ENCODE measurements at places on chromosomes 4 and X.

GRCh38 chrX:44401151-44401550 is 57.7 kb upstream of the EFHC2 start:
- no peak for DNase-seq

DNA sequence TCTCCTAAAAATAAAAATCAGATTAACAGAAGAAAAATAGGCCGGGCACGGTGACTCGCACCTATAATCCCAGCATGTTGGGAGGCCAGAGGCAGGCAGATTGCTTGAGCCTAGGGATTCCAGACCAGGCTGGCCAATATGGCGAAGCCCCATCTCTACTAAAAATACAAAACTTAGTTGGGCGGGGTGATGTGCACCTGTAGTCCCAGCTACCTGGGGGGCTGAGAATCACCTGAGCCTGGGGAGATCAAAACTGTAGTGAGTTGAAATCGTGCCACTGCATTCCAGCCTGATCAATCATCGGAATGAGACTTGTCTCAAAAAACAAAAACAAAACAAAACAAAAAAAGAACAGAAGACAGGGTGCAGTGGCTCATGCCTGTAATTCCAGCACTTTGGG is 32.8 kb upstream of the NOCT start:
- DNase-seq = no peak

DNA sequence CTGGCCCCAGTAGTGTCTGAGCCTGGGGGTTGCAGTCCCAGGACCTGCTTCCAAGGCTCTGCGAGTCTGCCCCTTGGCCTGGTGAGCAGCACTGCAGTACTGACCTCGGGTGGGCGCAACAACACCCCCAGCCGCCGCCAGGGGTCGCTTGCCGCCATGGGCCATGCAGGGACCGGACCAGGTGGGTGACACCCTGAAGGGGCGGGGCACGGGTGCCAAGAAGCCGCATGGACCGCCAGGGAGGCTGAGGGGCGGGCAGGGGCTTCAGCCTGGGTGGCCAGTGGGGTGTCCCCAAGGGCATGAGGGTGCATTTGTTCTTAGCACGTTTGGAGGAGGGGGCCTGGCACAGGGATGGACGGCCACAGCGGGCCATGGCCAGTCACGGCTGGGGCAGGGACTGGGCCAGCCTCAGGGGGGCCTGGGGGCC is 25.0 kb downstream of the TACC3 start:
- peak; percentile 75 for DNase-seq

DNA sequence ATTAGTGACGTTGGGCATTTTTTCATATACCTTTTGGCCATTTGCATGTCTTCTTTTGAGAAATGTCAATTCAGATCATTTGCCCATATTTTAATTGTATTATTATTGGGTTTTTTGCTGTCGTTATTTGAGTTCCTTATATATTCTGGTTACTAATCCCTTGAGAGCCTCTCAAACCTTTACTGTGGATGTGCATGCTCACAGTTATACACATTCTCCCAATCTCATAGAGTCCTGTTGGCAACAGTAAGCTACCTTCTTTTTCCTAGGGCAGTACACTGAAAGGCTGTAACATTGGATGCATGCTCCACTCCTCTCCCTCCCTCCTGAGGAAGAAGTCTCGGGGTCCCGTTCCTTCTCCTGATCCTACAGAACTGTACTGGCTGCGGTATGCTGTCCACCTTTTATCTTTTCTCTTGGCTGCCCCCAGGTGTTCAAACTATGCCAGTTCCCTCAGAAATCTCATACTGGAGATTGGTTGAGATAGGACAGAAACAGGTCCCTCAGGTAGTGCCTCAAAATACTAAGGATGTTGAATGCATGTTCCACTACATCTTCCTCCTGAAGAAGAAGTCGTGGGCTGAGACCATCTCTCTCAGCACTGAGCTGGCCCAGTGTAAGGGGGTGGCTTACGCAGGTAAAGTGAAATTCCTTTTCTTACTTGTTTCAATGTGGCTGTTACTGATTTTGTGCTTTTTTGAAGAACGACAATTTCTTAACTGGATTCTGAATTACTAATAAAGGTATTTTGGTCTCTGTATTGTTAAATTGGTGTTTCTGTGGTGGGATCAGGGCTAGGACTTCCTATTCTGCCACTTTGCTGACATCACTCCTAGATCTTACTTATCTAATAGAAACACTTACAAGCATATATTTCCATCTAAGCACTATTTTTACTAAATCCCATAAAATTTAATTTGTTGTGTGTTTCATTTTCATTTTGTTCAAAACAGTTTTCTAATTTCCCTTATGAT is 145.4 kb upstream of the HUWE1 start:
- peak; percentile 85 for DNase-seq

GRCh38 chr4:118113220-118113619 is 78.9 kb downstream of the NDST3 start:
- peak; percentile 14 for DNase-seq

DNA sequence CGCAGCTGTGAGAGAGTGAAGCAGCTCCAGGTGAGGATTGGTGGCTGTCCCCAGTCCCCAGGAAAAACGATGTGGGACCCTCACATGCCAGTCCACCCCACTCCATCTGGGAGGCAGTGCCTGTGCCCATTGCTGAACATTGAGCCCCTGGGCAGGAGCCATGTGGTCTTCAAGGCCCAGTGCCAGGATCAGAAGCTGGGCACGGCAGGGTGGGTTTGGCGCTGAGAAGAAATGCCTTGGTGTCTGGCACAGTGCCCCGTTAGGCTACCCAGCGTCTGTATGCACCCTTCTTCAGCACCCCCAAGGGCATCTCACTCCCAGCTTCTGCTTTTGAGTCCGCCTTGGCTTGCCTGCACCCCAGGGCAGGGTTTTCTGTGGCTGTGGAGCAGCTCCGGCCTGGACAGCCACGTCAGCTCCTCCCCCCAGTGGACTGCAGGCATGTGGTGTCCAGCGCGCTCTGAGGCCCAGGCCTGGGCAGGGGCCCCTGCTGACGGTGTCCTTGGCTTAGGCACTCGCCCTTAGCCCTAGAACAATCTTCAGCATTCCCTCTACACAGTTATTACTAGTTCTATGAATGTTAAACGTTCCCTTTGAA is 28.6 kb downstream of the RGS12 start:
- no peak for DNase-seq

DNA sequence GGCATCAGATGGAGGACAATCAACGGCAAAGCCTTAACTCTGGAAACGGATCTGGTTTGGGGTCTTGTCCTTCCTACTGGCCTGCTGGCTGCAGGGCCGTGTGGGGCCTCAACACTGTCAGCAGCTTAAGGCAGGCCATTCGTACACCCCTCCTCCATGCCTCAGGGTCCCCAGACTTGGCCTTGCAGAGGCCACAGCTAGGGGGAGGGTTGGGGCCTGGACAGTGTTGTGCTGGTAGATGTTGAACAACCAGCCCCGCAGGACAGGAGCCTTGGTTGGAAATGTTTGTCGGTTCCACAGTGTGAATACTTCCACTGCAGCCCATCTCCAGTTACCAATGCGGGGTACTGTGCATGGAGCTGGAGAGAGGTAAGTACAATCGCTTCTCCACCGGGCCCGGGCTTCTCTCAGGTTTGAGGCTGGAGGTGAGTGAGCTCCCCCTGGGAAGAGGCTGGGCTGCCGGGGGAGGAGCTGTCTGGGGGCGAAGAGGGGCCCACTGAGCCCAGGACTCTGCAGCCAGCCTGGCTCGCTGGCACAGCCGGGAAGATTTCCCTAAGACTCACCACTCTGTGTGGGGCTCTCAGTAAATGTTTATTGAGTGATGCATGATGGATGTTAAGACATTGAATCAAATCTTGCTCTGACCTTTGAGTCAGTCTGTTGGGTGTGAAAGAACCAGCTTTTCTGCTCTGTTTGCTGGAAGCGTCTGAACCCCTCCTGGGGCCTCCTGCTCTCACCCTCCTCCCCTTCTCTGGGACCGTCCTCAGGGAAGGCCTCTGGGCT is 19.7 kb upstream of the GPR78 start:
- DNase-seq = no peak

GRCh38 chr4:105119356-105119755 is 27.3 kb upstream of the TET2 start:
- no peak for DNase-seq

DNA sequence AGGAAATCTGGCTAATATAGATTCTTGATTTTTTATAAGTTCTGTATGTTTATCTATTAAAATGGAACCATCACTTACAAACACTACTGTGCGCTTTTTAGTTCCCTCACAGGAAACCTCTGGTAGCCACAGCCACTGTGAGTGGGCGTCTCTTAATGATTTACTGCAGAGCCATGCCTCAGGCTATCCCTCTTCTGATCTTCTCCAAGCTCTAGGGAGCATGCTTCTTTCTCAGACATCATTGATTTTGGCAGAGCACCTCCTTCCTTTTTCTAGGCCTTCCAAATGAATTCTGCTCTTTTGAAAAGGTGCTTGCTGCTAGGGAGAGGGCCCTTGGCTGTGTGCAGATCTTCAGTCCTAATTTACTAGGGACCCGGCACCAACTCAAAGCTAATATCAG is 61.1 kb upstream of the STS start:
- DNase-seq = peak; percentile 28

DNA sequence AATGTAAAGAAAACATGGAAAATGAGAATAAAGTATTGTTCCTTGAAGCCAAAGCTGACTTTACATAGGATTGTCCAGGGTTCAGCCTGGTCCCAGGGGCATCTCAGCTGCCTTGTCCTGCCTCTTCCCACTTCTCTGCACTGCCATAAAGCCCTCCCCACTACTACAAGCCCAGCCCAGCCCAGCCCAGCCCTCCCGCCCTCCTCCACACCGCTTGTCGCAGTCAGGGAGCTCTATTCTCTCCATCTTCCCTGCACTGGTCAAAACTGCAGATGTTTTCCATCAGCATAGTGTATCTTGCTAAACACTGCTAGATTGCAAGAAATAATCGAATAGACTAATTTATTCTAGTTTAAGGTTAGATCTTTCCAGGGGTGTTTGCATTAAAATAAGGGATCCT is 100.3 kb downstream of the TENM3 start:
- DNase-seq = no peak

GRCh38 chr4:52789774-52790173 is 38.5 kb upstream of the ERVMER34-1 start:
- DNase-seq = no peak

- DNase-seq = no peak
Observed at GRCh38 chrX:35017284-35017683, 74.7 kb downstream of the FAM47B start.

- DNase-seq = no peak
Observed at GRCh38 chr4:149884046-149884445, 68.4 kb upstream of the IQCM start.

GRCh38 chrX:101429934-101430333 is 21.9 kb downstream of the HNRNPH2 start:
- no peak for DNase-seq

- DNase-seq = no peak
Observed at GRCh38 chr4:98374643-98375042, 113.5 kb downstream of the RAP1GDS1 start.

DNA sequence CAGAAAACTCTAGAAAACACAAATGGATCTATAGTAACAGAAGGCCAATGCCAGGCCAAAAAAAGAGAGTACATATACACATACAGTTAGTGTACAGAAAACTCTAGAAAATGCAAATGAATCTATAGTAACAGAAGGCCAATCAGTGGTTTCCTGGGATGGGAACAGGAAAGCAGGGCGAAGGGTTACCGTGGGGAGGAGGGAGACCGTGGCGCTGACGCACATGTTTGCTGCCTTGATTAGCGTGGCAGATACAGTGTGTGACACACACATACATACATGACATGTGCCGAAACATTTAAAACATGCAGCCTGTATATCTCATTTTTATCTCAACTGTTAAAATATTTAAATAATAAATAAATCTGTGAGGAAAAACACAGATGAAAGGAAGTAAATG is 14.7 kb downstream of the GAK start:
- no peak for DNase-seq

DNA sequence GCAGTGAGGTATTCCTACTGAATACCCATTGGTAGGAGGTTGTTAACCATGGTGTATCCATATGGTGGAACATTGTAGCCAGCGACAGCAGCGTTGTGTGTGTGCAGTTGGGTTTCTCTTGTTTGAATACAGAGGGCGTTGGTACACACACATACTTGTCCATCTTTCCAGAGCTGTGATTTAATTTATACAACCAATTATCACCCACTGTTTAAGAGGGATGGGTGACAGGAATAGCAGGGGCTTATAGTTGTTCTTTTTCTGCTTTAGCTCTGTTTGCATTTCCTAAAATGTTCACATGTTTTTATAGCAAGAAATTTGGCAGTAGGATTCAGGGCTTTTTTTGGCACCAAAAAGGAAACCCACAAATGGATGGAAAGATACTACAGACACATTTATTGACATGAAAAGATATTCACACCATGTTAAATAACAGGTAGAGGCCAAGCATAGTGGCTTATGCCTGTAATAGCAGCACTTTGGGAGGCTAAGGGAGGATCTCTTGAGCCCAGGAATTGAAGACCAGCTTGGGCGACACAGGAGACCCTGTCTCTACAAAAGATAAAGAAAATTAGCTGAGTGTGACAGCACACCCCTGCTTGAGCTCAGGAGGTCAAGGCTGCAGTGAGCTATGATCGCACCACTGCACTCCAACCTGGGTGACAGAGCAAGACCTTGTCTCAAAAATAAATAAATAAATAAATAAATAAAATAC is 60.6 kb downstream of the TNIP2 start:
- DNase-seq = peak; percentile 9

GRCh38 chr4:152089584-152089983 is 328.8 kb upstream of the GATB start:
- no peak for DNase-seq

- no peak for DNase-seq
Observed at GRCh38 chrX:44225667-44226066, 117.8 kb downstream of the EFHC2 start.

DNA sequence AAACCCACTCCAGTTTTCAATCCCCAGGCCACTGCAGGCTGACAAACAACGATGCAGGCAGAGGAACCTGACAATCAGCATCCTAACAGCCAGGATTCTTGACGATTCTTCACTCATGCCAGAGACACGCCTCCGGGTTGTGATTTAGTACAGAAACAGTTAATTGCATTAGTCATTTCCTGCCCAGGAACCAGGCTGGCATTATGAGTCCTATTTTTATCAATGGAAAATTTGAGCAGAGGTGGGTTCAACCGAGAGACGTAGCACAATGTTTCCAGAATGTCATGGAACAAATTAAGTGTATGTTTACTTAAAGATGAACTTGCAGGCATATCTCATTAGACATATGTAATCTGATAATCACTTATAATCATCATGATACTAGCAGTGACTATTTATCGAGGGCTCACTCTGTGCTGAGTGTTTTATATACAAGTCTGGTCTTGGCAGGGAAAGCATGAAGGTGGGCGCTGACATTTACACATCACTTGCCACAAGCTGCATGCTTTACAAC is 159.7 kb downstream of the NSUN7 start:
- no peak for DNase-seq

DNA sequence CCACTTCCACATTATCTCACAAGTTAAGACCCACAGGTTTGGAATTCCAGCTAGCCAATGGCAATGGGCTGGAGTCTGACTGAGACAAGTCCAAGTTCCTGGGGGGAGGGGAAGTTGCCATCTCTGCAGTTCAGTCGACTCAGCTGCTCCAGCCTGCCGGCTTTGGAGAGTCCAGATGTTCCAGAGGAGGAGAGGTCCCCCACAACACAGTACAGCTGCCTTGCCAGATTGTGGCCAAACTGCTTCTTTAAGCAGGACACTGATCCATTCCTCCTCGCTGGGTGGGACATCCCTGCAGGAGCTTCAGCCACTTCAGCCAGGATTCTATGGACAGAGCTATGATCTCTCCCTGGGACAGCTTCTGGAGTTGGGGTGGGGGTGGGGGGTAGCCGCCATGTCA is 199.2 kb downstream of the EDA start:
- no peak for DNase-seq

- no peak for DNase-seq
Observed at GRCh38 chr4:186693159-186693815, 30.4 kb downstream of the FAT1 start.

GRCh38 chr4:189974056-189974455 is 33.4 kb downstream of the FRG1 start:
- peak; percentile 57 for DNase-seq
